ENCODE measurements at places on chromosomes 5 and 9.

DNA sequence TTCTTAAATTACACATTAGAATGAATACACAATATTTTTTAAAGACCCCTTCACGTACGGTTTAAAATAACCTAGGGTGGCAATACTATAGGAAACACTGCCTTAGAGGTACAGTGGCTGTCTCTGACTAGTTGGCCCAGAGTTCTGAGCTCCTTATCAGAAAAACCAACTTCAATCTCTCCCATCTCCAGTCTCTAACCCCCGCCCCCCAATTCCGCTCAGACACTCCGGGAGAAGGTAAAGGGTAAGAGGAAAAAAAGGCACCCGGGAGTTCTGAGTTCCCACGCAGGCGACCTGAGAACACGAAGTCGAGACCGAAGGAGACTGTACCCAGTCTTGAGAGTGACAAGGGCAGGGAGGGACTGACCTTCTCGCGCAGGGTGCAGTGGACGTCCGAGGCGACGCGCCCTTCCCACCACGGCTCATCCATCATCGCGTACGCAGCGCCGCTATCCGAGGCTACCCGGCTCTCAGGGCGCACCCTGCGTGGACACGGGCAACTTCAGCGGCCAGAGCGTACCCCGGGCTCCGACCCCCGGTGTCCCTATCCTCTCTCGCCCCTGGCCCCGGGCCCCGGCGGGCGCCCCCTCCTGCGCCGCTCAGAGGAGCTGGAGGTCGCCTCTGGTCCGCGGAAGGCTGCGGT, 752 bp downstream of the CCNJL start:
- DNase-seq: no peak

DNA sequence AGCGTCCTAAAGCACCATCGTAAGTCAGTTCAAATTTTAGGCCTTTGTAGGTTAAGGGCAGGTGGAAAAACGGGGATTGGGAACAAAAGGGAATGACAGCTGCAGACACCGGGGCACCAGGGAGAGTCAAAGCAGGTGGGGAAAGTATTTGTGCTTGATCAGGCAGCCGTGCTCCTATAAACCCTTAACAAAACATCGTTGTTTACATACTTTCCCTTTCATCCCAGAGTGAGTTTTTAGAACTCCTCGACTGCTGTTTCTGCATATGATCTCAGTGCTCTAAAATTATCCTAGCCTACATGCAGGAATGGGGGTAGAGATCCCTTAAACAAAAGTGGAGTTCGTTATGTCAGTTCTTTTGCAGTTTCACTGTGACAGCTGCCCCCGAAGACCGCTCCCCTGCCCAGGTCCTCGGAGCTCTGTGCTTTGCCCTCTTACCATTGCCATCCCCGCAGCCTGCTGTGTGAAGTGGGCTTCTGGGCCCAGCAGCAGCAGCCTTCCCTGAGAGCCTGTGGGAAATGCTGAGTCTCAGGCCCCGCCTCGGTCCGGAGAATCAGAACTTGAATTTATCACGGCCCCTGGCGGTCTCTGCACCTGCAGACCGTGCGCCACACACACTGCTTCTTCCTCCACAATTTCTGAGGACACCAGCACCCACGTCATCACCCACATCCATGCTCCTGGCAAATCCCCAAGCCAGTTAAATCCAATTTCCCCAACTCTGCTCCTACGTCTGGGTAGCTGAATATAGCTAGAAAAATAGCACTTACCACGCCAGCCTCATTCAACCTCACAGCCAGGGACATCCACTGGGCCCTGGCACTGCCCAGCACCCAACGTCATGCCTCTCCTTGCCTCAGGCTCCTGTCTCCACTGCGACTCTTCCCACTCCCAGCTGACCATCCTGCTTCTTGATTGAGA, 86.8 kb downstream of the NSUN2 start:
- DNase-seq: no peak

GRCh38 chr9:79154806-79155205, 417.0 kb upstream of the TLE4 start:
- DNase-seq: no peak

DNA sequence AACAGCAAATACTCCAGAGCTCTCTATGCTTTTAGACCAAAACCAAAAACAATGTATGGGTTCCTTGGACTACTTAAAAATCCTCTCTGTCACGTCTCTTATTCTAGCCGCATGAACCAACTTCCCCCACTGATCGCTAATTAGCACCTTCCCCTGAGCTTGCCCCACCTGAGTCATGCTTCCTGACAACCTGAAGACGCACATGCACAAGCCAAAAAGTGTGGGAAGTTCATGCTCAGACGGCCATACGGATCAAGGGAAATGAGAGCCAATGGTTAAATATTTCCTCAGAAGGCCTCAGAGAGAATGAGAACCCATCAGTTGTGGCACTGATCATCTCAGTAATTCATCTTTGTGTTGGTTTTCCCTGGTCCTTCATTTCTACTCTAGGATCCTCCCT, 199.7 kb downstream of the BNC2 start:
- no peak for DNase-seq

DNA sequence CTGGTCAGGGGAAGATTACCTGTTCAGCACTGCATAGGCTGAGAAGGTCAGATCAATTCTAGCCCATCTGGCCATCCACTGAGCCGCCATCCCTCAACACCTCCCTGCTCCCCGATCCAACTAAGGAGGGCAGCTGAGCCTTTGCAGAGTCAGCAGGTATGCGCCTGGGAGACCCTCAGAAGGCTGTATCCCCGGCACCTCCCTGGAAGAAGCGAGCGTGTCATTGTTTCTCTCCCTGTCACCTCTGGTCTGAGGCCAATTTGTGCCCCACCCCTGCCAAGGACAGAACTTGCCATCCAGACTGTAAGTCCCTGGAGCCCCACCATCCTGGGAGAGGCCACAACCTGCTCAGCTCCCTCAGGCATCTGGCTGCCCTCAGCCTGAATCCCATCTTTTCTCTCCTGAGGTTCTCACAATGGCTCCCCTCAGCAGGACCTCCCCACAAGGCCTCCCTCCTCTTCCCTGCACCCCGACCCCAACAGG, 2.6 kb downstream of the CLTB start:
- no peak for DNase-seq

- DNase-seq: no peak
Observed at GRCh38 chr9:73179589-73179988, 27.9 kb downstream of the ANXA1 start.

- no peak for DNase-seq
Observed at GRCh38 chr5:176851871-176852658, 41.7 kb downstream of the UNC5A start.

DNA sequence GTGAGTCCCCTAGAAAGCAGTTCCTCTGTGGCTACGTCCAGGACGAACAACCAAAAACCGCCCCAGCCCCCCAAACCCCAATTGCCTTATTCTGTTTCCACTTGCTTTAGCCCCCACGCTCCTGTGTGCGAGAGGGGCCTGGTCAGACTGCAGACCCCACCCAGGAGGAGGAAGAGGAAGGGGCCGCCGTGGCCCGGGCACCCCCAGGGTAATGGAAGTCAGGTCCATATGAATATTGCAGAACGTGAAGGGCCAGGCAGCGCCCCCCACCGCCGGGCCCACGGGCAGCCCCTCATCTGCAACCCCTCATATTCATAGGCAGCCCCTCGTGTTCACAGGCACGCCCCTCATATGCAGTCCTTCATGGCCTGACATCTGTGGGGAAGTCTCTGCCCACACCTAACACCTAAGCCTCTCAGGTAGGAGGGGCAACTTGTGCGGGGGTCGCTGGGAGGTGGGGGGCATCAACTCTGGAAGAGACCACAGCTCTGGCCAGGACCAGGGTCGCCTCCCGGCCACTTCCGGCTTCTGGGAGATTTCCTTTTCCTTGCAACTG, 37.7 kb upstream of the PLEKHG4B start:
- DNase-seq: no peak

DNA sequence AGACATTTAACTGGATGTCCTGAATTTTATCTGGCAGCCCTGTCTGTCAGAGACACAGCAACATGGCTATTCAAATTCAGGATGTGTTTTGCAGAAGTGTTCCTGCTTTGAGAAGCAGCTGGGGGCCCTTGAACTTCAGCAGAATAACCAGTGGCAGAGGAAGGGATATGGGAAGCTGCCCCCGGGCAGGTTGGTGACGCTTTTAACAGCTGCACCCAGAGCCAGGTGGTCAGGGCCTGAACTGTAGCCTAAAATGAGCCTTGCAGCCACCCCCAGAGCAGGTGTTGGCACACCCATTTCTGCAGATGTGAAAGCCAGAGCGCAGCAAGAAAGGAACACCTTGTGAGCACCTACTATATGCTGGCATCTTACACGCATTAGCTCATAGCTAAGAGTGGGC, 128.7 kb upstream of the BOD1 start:
- DNase-seq: no peak

DNA sequence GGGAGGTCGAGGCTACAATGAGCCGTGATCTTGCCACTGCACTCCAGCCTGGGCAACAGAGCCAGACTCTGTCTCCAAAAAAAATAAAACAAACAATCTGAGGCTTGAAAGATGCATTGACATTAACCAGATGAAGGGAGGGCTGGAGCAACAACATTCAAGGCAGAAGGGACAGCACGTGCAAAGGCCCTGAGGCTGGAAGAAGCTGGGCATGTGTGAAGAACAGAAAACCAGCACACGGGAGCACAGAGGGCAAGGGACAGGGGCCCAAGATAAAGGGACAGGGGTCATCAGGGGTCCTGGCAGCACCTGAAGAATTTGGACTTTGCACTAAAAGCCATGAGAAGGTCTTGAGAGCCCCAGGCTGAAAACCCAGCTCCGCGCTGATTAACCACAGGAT, 3.3 kb downstream of the PTGES start:
- DNase-seq: no peak

DNA sequence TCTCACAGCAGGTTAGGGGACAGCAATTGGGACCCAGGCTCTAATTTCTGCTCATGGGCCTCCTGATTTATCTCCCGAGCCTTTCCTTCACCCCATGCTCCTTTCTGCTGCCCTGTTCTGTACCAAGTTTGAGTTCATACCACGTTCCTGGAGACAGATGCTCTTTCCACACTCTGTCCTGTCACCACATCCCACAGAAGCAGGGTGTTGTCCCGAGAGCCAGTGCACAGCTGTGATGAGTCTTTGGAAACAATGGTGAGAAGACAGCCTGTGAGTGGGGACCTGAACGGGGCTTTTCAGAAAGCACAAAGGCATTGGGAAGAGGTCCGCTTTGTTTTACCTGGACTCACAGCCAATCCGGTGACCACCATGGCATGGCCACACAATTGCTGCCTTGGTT, 17.4 kb downstream of the WDR31 start:
- DNase-seq: no peak

DNA sequence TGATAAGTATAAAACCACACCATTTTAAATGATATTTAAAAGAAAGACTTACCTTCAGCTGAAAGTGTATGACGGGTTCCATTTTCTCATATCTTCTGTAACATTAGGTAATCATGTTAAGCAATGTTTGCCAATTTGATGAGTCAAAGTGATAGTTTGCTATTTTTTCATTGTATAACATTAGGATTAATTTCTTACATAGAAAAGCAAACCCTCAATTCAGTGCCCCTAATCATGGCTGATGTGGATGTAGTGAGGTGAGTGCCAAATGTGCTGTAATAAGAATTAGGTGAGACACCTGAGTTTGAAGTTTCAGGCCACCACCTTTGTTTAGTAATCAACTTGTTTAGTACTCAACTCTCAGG, 68.0 kb downstream of the UNC13B start:
- DNase-seq: no peak

- no peak for DNase-seq
Observed at GRCh38 chr5:31106691-31107090, 86.8 kb upstream of the CDH6 start.

DNA sequence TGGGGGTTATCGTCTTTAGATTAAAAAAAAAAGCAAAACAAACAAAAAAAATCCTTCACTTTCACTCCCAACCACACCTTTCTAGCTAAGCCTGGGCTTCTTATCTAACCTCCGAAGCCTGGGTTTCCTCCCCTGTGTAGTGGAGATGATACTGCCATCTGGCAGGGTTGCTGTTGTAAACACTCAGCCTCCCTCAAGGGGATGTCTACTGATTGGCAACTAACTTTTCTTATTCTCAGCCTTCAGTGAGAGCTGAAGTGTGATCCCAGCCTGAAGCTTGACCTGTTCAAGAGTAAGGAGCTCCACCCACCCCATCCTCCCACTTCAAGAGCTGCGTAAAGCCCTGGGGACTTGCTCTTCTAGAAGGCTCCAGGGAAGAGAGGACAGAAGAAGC, 21.5 kb upstream of the WWC1 start:
- no peak for DNase-seq

DNA sequence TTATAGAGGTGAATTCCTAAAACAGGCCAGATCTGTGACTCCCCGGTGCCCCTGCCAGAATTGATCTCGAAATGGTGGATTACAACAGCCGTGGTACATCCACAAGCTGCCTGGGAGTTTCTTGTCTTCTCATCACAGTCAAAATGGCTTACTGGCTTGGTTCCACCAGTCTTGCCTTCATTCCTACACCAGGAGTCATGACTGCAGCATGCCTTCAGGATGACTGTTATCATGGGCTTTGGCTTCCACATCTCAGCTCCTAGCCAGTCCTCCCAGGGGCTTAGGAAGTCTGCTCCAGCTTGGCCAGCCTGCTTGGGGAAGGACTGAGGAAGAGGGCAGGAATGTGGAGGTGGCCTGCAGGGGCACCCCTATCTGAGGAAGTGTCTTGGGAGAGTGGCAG, 132.9 kb upstream of the NR3C1 start:
- DNase-seq: no peak

DNA sequence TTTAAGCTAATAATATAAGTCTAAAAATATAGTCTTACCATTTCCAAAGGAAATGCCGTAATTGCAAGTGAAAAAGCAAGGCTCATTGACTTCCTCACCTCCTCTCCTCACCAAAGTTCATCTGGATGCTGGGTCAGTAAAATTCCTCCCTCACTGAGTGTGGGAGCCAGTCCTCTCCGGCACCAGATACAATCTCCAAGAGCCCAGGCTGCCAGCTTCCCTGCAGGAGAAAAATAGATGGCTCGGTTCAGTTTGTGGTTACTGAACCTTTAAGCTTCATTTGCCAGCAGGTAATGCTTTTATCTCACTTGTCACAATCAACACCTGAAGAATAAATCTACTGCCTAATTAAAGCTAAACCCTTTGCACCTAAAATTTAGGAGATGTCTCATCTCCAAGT, 115.3 kb upstream of the VLDLR start:
- no peak for DNase-seq

GRCh38 chr9:25472681-25473080, 205.6 kb downstream of the TUSC1 start:
- no peak for DNase-seq

- DNase-seq: no peak
Observed at GRCh38 chr5:180330270-180330648, 22.9 kb downstream of the GFPT2 start.

DNA sequence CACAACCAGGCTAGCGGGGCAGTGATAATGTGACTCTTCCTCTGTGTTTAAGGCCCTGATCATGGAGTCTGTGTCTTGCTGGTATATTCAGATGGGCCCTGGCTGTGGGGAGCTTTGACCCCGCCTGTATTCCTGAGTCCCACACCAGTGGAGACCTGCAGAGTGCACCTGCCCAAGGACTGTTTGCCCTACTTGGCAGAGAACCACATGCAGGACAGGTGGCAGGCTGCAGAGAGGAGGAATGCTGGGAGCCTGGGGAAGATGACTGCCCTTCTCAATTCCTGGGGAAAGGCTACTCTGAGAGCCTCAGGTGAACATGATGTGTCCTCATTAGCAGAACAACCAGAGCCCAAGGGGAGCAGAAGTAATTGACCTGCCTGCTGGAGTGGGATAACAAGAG, 36.2 kb downstream of the IARS1 start:
- DNase-seq: no peak

GRCh38 chr9:132694144-132694543, 23.9 kb downstream of the GTF3C4 start:
- no peak for DNase-seq

Data from activated T-helper 1 cell treated with anti-CD3 and anti-CD28 coated beads, Interleukin-2, amount 50 U/mL, for 16 hours (primary cell).